ENCODE measurements at places on chromosomes 2 and 18.

DNA sequence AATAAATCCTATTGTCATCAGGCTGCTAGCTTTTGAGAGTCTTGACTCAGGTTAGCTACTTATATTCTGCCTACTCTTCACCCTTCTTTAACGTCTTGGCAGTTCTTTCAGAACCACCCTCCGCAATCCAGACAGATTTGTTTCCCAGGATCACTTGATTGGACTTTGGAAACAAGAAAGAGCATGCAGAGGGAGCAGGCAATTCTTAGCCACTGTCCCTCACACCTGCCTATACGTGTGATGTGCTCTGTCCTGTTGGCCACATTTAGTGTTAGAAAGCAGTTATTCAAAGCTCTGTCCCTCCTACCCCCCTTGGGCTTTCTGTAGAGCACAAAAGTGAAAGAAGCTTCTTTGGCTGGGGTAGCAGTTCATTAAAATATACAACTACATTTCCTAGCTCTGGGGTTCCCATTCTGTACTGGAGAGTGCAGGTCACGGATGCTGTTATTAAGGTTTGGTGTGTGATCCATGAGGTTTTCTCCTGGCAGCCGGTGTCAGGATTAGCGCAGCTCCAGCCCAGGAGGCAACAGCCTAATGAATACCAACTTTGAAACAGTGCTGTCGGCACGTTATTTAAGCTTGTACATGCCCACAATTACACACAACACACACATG lies 6.3 kb downstream of the FZD5 start:
- DNase-seq, result no peak

GRCh38 chr2:29129586-29130281 lies 14.5 kb downstream of the CLIP4 start:
- DNase-seq, result no peak

GRCh38 chr2:138237667-138238384 lies 263.7 kb upstream of the SPOPL start:
- DNase-seq, result peak; percentile 31

- DNase-seq, result no peak
Measured at GRCh38 chr2:236562434-236562833, 7.2 kb upstream of the ACKR3 start.

DNA sequence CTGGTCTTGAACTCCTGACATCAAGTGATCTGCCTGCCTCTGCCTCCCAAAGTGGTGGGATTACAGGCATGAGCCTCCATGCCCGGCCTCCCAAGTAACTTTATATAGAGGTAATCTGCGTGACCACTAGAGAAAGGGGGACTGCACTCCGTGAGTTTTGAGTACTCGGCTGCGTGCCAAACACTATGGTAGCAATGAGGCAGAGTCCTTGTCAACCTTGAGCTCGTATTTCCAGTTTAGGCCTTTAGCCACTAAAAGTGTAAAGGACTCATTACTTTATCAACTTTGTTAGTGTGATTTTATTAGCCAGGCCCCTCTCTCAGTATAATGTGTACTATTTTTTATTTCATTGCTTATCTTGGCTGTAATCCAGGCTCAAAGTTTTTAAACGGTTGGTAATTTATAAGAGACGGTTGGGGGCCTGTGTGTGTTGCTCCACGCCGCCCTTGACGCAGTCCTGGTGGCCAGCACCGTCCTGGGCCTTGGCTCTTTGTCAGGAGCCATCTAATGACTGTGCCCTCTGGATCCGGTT lies 56.2 kb downstream of the ZCCHC2 start:
- DNase-seq, result no peak

GRCh38 chr2:53129851-53130250 lies 637.8 kb upstream of the CHAC2 start:
- no peak for DNase-seq

- no peak for DNase-seq
Measured at GRCh38 chr2:239279508-239280295, 121.1 kb downstream of the HDAC4 start.

DNA sequence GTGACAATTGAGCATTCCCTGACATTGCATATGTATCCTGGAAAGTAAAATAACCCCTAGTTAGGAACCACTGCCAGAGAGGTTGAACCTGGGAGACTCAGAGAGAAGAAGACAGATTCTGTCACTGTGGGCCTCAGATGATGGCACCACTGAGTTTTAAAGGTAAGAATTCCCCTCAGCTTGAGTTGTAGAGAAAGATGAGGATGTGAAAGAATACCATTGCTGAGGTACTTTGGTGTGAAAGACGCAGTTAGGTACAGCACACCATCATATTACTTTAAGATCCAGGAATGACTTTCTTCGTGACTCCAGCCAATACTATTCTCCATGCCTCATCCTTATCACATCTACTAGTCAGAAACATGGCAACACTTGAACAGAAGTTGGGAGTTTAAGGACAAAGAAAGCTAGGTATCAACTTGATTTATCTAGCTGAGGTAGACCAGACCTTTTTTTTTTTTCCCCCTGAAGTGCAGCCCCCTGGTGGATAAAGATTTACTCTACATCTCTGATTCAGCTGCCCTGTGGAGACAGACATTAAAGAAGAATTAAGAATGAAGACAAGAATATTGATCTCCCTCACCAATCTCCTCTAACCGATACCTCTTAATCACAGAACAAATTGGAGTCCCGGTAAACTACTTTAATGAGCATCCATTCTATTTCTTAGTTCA lies 630.5 kb upstream of the FANCL start:
- DNase-seq, result no peak

DNA sequence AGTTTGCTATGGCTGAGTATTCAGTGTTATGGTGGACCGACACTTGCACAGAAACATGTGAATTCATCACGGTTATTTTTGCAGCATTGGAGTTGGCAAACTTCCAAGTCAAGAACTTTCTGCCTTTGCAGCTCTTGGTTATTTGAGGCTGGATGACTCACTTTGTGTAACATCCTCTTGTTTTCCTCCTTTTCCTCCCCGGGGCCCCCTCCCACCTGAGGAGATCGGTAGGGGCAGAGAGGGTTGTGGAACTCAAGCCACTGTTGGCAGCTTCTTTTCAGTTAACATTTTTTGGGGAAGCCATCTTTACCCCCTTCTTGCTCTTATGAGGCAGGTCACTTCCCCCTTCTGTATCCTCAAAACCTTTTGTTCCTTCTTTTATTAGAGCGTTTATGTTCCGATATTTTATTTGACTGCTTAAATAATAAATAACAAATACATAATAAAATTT lies 48.6 kb downstream of the DDX1 start:
- no peak for DNase-seq

DNA sequence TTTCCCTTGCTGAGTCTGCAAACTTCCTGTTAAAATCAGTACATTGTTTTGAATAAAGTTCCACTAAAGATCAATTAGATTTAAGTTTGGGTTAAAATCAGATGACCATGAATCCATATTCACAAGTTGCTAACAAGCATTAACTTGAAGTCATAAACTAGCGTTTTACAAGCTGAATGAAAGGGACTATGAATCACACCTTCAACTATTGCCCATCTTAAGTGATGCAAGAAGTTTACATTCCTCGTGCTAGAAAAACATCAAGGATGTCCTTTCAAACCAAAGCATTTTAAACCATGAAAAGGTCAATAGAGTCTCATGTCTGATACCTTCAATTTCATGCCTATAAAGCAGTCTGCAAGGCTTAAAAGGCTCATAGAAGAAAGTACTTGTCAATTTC lies 257.2 kb upstream of the SYT4 start:
- no peak for DNase-seq

DNA sequence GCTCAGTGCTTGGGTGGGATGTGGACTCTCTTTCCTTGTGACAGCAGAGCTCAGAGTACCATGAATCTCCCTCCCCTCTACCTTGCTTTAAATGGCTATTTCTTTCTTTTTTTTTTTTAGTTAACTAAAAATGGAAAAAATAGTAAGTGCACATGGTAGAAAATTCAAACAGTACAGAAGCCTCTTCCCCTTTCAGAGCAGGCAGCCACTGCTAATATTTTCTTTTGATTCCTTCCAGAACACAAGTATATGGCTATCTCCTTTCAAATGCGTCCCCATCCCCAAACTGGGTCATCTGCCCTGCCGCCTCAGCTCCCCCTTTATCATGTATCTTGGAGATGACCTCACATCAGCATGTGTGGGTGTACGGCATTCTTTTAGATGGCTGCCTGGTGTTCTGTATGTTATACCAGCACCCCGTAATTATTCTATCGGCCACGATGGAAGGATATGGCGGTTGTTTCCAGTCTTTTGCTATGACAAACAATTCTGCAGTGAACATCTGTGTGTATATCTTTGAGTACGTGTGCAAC lies 70.5 kb upstream of the DLX2 start:
- DNase-seq, result no peak

GRCh38 chr2:157085522-157085921 lies 172.0 kb upstream of the GALNT5 start:
- no peak for DNase-seq

DNA sequence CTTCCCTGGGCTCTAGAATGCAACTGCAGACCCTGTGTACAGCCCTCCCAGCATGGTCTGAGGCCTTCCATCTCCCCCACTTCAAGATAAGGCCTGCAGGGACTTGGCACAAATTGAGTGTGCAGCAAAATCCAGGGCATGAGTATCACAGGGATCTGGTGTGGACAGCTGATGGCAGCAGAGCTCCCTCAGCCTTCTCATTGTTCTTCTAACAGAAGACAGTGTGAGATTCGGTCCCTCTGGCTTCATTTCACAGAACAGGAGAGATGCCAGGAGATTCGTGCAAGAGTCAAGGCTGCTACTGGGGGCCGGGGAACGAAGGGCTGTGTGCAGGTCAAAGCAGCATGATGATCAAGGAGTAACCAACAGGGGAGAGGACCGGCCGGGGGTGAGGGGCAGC lies 85.8 kb downstream of the UXS1 start:
- DNase-seq, result no peak

GRCh38 chr2:118056165-118056534 lies 32.1 kb upstream of the INSIG2 start:
- no peak for DNase-seq

- DNase-seq, result no peak
Measured at GRCh38 chr2:204726831-204727230, 181.6 kb downstream of the PARD3B start.

DNA sequence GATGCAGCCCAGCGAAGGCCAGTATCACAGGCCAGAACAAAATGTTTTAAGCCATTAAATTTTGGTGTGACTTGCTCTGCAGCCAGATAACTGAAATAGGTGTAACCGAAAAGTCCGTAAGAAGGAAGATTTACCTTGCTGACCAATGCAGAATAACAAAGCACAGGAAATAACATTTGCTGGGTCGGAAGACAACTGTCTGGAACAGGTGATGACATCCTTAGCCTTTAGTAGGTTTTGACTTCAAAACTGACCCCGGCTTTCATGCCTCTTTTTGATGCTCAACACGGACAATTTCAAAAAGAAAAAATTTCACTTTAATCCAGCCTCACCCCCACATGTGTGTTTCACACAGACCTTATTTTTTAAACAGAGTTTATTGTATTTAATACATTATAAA lies 93.7 kb downstream of the KCTD1 start:
- DNase-seq, result no peak

DNA sequence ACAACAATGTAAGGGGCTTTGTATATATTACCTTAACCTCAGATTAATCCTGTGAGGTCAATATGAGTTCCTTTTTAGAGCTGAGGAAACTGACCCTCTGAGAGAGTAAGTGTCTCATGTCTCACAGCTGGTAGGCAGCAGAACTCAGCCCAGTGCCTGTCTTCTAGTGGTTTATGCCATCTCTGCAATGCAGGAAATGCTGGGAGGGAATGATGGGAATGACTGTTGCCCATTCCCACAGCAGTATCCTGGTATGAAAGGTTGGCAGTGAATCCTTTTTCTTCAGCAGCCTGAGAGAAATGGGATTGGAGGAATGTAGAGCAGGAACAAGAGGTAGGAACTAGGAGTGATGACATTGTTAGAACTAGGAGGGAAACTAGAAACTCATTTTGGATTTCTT lies 6.0 kb downstream of the MRPL30 start:
- DNase-seq, result no peak

GRCh38 chr2:20012282-20013125 lies at the start of gene MATN3:
Gene MATN3, minus strand, starts transcription at chr2:20012668. Its CDS starts 37 bp downstream, at chr2:20012631.
- peak; percentile 18 for DNase-seq

GRCh38 chr2:47872941-47873340 lies 33.4 kb downstream of the FBXO11 start:
- DNase-seq, result no peak

DNA sequence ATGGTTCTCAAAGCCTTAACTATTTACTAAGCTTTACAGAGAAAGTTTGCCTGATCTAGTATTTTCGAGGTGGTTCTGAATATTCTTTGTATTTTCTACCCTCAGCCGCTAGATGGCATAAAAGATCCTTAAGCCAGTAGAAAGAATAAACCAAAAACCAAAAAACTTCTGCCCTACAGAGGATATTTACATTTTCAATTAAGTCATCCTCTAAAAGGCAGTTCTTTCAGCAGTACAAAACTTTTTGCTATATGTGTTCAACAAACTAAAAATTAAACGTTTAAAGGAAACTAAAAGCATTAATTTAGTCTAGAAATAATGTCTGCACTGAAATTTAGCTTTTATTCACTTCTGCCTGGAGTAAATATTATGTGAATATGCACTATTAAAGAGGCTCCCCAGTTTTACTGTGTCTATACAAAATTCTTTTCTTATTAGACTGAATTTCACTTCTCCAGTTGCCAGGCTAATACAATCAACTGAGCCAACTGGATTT lies 297.5 kb downstream of the PIEZO2 start:
- DNase-seq, result peak; percentile 60

GRCh38 chr2:157185476-157186227 lies 71.9 kb upstream of the GALNT5 start:
- DNase-seq, result no peak

Measured in NCI-H345 (cell line).